M059J (cell line): ENCODE measurements at places on chromosomes 4 and X.
A peak's percentile ranks its signal among the peaks of the same experiment; 100 is the strongest.

- no peak for DNase-seq
These were observed 42.0 kb downstream of the CENPE start for GRCh38 chr4:103156106-103156505.

DNA sequence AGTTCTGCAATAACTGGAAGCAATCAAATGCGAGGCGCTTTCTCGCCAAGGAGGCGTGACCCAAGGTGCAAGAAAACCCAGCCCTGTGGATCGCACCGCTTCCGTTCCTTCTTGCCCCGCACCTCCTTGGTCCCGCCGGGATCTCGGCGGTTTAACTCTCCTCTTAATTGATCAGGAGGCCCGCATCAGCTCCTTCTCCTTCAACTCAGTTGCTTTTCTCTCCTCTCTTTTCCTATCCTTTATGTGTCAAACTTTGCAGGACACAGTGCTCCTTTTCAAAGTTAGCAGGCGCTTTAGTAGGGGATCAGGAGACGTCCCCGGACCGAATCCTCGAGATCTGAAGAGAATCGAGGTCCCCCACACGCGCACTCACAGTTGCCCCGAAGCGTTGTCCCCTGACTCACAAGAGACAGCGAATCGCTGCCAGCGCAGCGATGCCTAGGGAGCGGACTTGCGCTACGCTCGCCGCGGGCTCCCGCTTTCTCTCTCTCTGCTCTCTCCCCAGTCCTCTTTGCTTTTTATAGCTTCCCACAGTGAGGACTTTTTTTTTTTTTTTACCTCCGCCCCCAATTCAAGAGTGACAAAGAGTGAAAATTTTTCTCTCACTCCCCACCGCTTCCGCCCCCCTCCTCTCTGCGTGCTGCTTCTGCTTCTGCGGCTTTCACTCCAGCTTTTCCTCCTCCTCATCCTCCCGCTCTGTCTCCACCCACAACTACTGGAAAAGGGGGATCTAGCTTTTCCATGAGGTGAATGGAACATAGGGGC is at the start of gene DKK2:
DKK2 (minus strand) TSS at position 495 of the 765 bp plus-strand sequence. CDS start 722 bp downstream, outside the sequence.
- peak; percentile 32 for DNase-seq

- no peak for DNase-seq
These were observed 303.3 kb downstream of the TECRL start for GRCh38 chr4:64105903-64106302.

- peak; percentile 62 for DNase-seq
These were observed 8.2 kb downstream of the KLHL4 start for GRCh38 chrX:87525771-87526229.

DNA sequence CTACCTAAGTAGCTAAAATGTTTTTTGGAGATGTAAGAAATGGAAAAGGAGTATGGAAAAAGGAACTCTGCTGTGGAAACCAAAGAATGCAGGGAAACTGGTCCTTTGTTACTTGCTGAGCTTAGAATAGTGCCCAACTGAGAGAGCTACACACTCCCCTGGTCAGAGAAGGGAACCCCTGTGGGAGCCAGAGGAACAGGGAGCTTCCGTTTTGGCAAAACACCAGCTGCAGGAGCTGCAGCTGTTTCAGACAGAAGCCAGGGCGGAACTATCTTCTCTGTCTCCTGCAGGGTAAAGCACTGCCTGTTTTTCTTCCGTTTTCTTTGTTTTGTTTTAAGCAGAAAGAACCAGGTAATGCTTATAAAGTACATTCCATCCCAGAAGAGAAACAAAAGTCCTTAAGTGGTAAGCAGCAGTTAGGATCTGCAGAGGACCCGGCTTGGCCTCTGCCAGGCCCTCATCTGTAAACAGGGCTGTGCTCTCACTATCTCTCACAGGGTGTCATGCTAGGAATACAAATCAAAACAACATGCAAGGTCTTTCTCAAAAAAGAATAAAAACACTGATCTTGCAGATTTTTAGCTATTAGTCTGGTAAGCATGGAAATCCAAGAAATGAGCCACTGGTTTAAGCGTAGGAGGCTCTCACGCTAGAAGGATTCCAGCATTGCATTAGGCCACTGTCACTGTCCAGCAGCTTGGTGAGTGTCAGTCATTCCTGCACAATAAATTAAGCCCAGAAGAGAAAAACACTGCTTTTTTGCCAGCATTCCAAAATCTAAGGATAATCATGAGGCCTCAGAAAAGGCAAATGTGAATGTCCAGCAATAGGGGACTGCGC is 76.1 kb downstream of the CHST7 start:
- DNase-seq: no peak
